ENCODE measurements at places on chromosomes 13 and 19.

DNA sequence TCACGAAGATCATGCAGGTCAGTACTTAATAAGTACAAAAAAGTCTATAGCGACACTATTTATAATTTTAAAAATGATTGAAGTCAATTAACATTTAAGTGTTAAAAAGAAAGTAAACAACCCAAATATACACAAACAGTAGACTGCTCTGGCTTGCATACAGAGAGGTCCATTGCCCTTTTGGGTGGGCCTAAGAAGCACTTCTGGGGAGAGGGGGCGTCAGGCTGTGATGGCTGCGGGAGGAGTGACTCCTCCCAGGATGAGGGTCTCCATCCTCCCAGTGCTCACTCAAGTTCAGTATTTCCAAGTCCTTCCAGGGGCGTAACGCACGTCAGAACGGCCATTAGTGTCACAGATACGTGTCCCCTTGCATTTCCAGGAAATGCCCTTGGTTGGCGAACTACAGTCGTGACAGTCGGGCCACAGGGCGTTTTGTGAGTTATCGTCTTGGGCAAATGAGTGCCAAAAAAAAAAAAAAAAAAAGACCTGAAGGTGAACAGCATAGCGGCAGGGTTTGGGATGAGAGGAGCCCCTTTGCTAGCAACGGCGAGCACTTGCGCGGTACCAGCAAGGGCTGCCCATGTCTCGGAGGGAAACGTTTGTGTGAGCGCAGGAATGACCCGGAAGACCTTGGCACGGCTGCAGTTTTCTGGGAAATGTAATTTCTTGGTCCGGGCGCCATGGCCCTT, at the start of gene SCGB2B2:
SCGB2B2 (minus strand) TSS at position 463 of the 689 bp plus-strand sequence. CDS start 82,596 bp downstream, outside the sequence.
- DNase-seq, result peak; percentile 95

DNA sequence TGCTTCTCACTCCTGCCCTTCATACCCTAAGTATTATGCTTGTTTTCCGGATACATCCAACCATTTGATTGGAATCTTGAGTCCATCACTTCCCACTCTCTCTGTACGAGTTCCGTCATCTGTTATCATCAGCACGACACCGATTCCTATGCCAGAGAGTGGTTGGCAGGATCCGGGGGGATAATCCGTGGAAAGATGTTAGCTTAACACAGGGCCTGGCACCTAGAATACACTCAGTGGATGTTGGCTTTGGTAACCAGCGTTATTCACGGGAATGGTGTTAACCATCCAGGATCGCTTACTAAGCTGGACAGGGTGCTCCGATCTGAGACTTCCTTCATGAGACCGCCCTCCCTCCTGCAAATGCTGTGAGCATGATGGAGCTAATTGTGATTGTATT, 12.4 kb downstream of the VSTM2B start:
- no peak for DNase-seq

- DNase-seq, result no peak
These were observed 14.9 kb upstream of the ZNF611 start for GRCh38 chr19:52749780-52750179.

DNA sequence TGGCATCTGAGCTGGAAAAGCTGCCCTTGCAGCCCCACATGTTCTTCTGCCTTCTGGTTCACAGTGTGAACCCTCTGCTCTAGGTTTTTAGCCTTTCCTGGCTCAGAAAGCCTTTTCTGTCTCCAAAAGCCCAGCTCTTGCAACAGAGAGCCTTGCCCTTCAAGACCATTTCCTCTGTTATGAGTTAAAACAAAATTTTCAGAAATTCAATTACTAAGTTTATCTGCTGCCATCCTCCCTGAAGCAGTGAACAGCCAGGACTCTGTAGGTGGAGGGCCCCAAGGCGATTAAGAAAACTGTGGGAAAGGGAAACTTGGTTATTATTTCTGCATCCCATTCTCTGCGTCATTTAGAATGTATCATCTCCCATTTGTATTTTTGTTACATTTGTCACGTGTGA, 18.8 kb downstream of the FAM124A start:
- no peak for DNase-seq

- no peak for DNase-seq
These were observed 32.5 kb upstream of the TFDP1 start for GRCh38 chr13:113552079-113552478.

DNA sequence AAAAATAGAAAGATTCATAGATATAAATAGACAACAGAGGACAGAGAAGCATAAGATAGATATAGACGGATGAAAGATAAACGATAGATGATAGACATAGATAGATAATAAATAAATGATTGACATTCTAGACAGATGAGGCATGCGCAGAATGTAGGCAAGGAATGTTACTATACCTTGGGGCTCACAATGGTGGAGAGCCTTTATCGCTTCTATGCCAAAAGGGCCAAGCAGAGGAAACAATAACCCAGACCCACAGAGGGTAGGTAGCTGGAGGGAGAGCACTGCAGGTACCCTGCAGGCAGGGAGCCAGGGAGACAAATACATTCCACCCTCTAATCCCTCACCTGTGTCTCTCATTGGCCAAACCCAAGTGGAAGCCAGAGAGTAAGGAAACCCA, 44.4 kb downstream of the NOTCH3 start:
- DNase-seq, result no peak

- no peak for DNase-seq
These were observed 310.0 kb upstream of the TSHZ3 start for GRCh38 chr19:31658993-31659896.

- DNase-seq, result no peak
These were observed 250.1 kb downstream of the VWA8 start for GRCh38 chr13:41710771-41711170.

GRCh38 chr19:31910224-31910623, 435.2 kb upstream of the ZNF507 start:
- no peak for DNase-seq

- no peak for DNase-seq
These were observed 5.6 kb upstream of the ZNF607 start for GRCh38 chr19:37725181-37725580.

All from hippocampal formation (tissue), 2 donors.